ENCODE measurements at places on chromosomes 12 and 14. TPM values are rescaled to one million over a fixed set of nuclear protein-coding genes. Genes with fewer than 3 reads are reported as not detected.

The PLCZ1 gene
- total RNA-seq, result not detected

The VWF gene
- total RNA-seq, result 285 TPM

The KLRG1 gene
- 6.5 TPM for total RNA-seq

DNA sequence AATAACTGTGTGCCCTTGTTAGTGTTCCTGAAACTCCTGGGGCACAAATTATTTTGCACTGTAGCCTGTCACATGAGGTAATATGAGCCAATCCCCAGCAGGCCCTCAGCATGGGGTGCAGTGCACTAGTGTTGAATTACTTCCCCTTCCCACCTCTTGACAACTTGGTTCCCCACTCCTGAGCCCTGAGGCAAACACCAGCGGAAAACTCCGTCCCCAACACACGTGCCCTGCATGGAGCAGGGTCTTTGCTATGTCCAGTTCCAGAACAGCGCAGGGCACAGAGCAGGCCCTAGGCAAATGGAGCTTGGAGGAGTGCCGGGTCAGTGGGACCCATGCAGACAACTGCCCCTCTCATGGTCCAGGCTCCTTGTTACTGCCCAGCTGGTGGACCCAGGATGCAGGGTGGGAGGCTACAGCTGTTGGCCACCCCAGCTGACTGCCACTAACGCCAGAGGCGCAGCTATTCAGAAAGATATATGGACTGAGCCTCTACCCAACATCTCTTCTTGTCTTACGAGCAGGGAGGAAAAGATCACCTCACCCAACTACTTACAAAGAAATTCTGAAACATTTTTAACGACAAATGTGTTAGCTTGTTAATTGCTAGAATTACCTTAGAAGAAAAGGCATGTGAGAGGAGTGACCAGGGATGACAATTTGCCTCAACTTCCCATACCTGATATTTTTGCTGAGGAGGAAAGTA lies 71.6 kb downstream of the NT5DC3 start:
- H3K27ac ChIP-seq, result no peak overlapping the region
- no peaks in the 10 kb centered on the region for H3K36me3 ChIP-seq
- no peak overlapping the region for H3K4me3 ChIP-seq
- no peaks in the 10 kb centered on the region for H3K4me1 ChIP-seq
- no peak for DNase-seq

DNA sequence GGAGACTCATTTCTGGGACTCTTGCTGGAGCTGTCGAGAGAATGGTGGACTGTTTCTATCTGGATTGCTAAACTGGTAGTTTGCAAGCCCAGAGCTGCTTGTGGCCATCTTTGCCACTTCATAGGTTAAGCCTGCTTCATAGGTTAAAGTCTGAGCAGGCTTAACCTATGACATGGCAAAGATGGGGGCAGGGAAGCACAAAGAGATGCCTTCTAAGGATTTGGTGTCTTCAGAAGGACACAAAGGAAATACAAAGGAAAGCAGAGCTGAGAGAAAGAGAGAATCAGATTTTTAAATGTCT lies 78.4 kb upstream of the MAX start:
- H3K36me3 ChIP-seq, result no peaks in the 10 kb centered on the region
- H3K4me1 ChIP-seq, result peaks cover 3% of the 10 kb centered on the region
- no peak overlapping the region for H3K4me3 ChIP-seq
- H3K27me3 ChIP-seq, result peaks cover 3% of the 10 kb centered on the region

DNA sequence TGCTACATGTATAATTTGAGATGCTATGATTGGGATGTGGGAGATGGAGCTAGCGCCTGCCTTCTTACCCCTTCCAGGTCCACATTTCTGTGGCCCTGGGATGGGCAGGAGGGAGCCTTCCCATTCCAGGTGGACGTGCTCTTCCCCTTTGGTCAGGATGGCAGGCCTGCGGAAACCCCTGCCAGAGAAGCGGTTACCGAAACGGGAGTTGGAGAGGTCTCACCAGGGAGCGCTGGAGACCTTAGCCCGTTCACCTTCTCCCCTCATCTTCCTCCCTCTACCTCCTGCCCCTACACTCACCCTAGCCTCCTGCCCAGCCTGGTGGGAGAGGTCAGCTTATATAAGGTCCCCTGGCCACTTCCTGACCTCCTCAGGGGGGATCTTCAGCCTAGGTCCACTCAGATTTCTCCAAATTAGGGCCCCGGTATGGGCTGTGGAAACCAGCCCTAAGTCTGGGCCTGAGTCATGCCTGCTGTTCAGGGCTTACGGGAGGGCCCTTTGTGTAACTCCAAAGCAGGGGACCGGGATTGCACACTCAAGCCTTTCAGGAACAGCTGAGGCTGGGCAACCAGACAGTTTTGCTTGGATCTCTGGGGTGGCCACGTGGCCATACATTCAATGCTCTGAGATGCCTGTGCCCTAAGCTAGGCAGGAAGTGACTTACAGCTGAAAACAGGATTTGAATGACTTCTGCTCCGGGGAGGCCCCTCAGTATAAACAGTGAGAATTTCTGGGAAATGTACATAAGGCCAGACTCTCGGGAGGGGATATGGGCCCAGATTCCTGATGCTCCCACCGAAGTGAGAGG lies 10.2 kb upstream of the MEG3 start:
- H3K36me3 ChIP-seq, result no peaks in the 10 kb centered on the region
- no peaks in the 10 kb centered on the region for H3K4me1 ChIP-seq
- H3K27ac ChIP-seq, result no peak overlapping the region
- peak; percentile 69 for DNase-seq
- H3K4me3 ChIP-seq, result no peak overlapping the region

The CLEC1B gene
- total RNA-seq, result 2.2 TPM

The SIX1 gene
- 5.9 TPM for total RNA-seq

The BMP4 gene
- 39.0 TPM for total RNA-seq

GRCh38 chr14:67285876-67286452 lies 44.7 kb downstream of the PALS1 start:
- H3K36me3 ChIP-seq, result no peaks in the 10 kb centered on the region
- H3K27me3 ChIP-seq, result no peaks in the 10 kb centered on the region
- H3K27ac ChIP-seq, result no peak overlapping the region
- DNase-seq, result peak; percentile 72
- no peaks in the 10 kb centered on the region for H3K4me1 ChIP-seq
- no peak overlapping the region for H3K4me3 ChIP-seq

GRCh38 chr14:35277179-35277578 lies 15.0 kb upstream of the PSMA6 start:
- peak overlapping the region; percentile 1 for H3K27ac ChIP-seq
- H3K4me3 ChIP-seq, result no peak overlapping the region
- peak; percentile 30 for DNase-seq

GRCh38 chr14:24774187-24774915 lies 140.4 kb upstream of the GZMB start:
- peak overlapping the region; percentile 75 for H3K27ac ChIP-seq
- H3K4me3 ChIP-seq, result no peak overlapping the region
- no peaks in the 10 kb centered on the region for H3K27me3 ChIP-seq
- peaks cover 24% of the 10 kb centered on the region for H3K4me1 ChIP-seq
- peak; percentile 98 for DNase-seq
- no peaks in the 10 kb centered on the region for H3K36me3 ChIP-seq

GRCh38 chr12:45212064-45212463 lies 3.8 kb upstream of the ANO6 start:
- no peaks in the 10 kb centered on the region for H3K4me1 ChIP-seq
- H3K4me3 ChIP-seq, result no peak overlapping the region
- H3K36me3 ChIP-seq, result no peaks in the 10 kb centered on the region
- no peaks in the 10 kb centered on the region for H3K27me3 ChIP-seq
- no peak overlapping the region for H3K27ac ChIP-seq

The LIN7A gene
- 7.0 TPM for total RNA-seq

- no peaks in the 10 kb centered on the region for H3K4me1 ChIP-seq
- peaks cover 21% of the 10 kb centered on the region for H3K36me3 ChIP-seq
- H3K27ac ChIP-seq, result no peak overlapping the region
- H3K4me3 ChIP-seq, result no peak overlapping the region
- DNase-seq, result no peak
Observed at GRCh38 chr14:24409192-24409591, 10.4 kb downstream of the NYNRIN start.

The SPPL3 gene
- 39.3 TPM for total RNA-seq

DNA sequence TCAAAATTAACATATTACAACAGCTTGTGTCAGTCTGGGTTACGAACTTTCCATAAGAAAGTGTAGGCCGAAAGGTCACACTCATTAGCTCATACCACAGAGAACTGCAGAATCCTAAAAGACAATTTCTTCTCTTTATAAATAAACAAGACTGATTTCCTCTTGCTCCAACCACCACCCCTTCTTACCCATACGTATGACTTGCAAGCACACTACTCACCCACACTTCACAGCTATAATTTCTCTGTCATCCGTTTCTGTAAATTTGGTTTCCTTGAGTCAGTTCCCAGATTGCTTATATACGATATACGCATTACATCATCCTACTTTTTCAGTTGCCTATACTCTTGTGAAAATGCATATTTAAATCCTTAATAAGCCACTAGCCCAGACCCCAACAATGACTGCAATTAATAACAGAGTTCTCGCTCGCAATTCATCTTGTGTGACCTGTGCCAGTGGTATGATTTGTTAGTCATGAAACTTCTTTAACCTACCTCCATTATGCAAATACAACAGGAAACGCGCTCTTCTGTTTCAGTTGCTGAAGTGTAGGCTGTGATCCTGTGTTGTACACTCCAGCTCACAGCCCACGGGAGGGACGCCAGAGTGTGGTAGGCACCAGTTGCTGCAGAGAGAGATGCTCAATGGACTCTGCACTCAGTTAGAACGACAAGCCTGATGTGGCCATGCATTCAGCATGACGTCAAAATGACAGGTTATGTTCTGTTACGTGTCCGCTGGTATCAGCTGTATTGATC lies 417.6 kb downstream of the PDZRN4 start:
- H3K4me1 ChIP-seq, result no peaks in the 10 kb centered on the region
- H3K36me3 ChIP-seq, result no peaks in the 10 kb centered on the region
- DNase-seq, result peak; percentile 3

- DNase-seq, result no peak
- H3K27me3 ChIP-seq, result no peaks in the 10 kb centered on the region
- H3K4me1 ChIP-seq, result no peaks in the 10 kb centered on the region
- no peak overlapping the region for H3K4me3 ChIP-seq
- H3K36me3 ChIP-seq, result no peaks in the 10 kb centered on the region
Observed at GRCh38 chr14:22739423-22739822, 27.1 kb upstream of the OXA1L start.

DNA sequence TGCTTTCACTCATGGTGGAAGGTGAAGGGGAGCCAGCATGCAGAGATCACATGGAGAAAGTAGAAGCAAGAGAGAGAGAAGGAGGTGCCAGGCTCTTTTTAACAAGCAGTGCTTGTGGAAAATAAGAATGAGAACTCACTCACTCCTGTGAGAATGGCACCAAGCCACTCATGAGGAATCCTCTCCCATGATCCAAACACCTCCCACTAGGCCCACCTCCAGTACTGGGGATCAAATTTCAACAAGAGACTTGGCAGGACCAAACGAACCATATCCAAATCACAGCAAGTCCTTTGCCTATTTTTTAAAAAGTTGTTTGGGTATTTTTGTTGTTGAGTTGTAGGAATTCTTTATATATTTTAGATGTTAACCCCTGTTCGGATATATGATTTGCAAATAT lies 245.9 kb upstream of the ARID2 start:
- DNase-seq, result no peak
- H3K27ac ChIP-seq, result no peak overlapping the region
- H3K4me3 ChIP-seq, result no peak overlapping the region

The NXPH4 gene
- total RNA-seq, result 0.94 TPM

DNA sequence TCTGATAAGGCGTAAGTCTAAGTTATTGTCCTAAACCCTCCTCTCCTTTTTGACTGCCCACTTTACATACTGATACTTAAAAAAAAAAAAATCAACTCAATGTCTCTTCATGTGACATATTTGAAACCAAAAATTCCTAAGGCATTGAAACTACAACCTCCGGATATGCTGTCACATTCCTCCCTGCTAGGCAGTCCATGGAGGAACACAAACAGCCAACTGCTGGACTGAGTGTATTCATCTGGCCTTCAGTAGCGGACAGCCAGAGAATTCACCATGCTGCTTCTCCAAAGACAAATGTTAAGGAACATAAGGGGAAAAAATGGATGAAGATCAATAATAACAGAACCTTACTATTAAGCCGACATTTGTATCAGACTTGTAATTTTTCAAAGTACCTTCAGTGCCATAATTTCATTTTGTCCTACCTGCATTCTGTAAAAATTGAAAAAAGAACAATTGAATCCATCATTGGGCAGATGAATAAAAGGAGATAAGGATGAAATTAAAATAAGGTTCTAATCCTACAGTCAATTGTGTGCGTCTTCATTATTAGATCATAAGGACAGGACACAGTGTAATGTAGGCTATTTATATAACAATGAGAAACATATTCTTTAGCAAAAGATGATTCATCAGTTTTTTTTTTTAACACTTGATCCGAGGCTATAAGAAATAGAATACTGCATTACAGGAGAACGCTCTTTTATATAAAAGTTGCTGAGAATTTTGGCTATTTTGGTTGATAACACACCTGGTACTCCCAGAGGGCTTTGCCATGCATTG lies 12.2 kb downstream of the RERG start:
- H3K4me1 ChIP-seq, result peaks cover 15% of the 10 kb centered on the region
- H3K27me3 ChIP-seq, result no peaks in the 10 kb centered on the region
- no peak overlapping the region for H3K27ac ChIP-seq
- H3K36me3 ChIP-seq, result no peaks in the 10 kb centered on the region
- no peak overlapping the region for H3K4me3 ChIP-seq

DNA sequence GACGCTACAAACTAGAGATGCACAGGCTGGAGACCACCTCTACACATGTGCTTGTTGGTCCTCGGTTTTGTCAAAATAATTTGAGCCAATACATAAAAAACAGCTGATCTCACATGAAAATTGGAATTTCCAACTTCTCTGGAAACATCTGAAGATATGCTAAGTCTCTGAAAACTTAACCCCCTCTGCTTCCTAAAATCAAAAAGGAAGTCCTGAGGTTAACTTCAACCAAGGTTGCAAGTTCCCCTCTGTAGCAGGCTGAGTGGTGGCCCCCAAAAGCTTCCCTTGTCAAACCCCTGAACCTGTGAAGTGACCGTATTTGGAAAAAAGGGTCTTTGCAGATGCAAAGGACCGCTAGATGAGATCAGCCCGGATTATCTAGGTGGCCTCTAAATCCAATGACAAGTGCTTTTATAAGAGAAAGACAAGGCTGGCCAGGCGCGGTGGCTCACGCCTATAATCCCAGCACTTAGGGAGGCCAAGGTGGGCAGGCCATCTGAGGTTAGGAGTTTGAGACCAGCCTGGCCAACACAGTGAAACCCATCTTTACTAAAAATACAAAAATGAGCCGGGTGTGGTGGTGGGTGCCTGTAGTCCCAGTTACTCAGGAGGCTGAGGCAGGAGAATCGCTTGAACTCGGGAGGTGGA lies 32.0 kb upstream of the VPS37B start:
- H3K4me1 ChIP-seq, result no peaks in the 10 kb centered on the region
- no peak for DNase-seq
- H3K27ac ChIP-seq, result no peak overlapping the region
- H3K36me3 ChIP-seq, result no peaks in the 10 kb centered on the region
- no peak overlapping the region for H3K4me3 ChIP-seq
- H3K27me3 ChIP-seq, result no peaks in the 10 kb centered on the region

DNA sequence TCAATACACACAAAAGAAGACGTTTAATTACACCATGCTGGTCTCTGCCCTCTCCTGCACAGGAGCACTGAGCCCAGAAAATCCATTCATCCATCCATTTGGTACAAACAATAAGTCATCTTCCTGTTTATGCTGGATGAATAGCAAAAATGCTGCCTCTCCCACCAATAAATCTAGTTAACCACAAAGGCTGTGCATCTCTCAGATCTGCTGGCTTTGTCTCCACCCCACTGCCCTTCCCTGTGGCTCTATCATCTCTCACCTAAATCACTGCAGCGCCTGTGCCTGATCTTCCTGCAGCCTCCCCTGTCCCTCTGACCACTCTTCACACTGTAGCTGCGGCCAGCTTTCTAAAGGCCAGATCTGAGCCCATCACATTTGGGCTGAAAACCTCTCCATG lies 72.9 kb upstream of the DDX11 start:
- DNase-seq, result no peak
- no peaks in the 10 kb centered on the region for H3K27me3 ChIP-seq
- peaks cover 10% of the 10 kb centered on the region for H3K4me1 ChIP-seq
- H3K36me3 ChIP-seq, result no peaks in the 10 kb centered on the region

The AICDA gene
- 0.46 TPM for total RNA-seq

All from lung (tissue), 17 donors.